Left lung (tissue), 14 donors: ENCODE measurements at places on chromosomes 4 and X. TPM values are rescaled to one million over a fixed set of nuclear protein-coding genes. Genes with fewer than 3 reads are reported as not detected.

DNA sequence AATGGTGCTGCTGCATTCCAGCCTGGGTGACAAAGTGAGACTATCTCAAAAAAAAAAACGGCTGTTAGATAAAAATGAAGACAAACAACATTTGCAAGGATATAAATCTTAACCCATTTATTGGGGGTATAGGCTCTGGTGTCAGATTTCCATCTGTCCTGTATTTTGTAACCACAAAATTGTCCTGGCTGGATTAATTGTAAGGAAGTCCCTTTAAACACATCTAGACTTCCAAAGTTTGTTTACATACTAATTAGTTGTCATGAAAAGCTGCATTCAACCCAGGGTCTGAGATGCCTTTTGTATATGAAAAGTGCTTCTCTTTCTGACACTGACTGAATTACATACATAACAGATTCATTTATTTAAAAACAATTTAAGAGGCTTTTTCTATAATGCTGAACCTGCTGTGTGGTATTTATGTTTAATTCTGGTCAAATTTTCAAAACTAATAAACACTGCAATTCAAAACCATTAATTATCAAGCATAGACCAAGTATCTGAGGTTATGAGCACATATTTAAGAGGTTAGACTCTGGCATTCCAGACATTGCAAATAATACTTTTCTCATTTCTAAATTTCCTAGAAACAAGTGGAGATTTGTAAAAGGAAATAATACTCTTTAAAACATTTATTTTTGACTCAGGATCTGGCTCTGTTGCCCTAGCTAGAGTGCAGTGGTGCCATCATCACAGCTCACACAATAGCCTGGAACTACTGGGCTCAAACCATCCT is 17.5 kb upstream of the UGDH start:
- DNase-seq, result no peak

GRCh38 chr4:4384837-4385236 is 2.1 kb upstream of the NSG1 start:
- no peak for DNase-seq

- no peak for DNase-seq
Measured at GRCh38 chrX:40106676-40107290, 9.0 kb upstream of the BCOR start.

DNA sequence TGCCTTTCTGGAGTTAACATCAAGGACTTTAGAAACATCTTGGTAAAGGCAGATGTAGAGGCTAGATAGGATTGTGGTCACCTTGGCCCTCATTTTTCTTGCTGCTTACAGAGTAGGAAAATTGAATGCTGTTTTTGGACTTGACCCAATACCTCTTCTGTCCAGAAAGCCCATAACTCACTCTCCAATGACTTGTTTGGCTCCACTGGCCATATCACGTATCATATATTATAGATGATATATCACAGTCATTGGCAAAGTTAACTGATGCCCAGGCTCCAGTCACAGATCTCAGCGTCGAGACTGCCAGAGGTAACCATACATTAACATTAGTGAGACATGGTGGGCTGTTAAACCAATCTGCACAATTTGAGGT is 88.1 kb upstream of the PLAC1 start:
- no peak for DNase-seq

LAMTOR3 gene
- 77.4 TPM for polyA plus RNA-seq
